ENCODE measurements at places on chromosomes 7 and 10.

- no peak for DNase-seq
These were observed 48.7 kb upstream of the ZMIZ1 start for GRCh38 chr10:79020015-79020491.

DNA sequence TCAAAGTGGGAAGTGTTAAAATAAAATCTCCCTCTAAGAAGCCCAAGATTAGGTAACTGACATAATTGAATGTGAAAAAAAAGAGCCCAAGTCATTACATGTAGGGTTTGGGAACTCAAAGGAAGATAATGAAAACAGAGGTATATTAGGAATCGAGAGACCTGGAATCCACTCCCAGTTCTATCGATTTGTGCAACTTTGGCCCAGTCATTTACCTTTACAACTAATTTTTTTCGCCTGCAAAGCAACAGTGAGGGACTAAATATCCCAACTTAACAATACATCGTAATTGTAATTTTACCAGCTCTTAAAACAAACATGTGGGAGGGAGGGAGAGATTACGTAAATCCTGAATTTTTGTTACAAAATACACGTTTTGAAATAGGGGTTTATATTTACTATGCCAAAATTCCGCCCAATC is 1.4 kb downstream of the MINDY3 start:
- DNase-seq = no peak

GRCh38 chr10:132541129-132541528 is 3.5 kb downstream of the INPP5A start:
- no peak for DNase-seq

GRCh38 chr10:94143261-94143660 is 149.5 kb downstream of the PLCE1 start:
- no peak for DNase-seq

- no peak for DNase-seq
These were observed 54.7 kb downstream of the STEAP1B start for GRCh38 chr7:22445140-22445743.

- DNase-seq = no peak
These were observed 542.0 kb downstream of the TNS3 start for GRCh38 chr7:47039904-47040303.

DNA sequence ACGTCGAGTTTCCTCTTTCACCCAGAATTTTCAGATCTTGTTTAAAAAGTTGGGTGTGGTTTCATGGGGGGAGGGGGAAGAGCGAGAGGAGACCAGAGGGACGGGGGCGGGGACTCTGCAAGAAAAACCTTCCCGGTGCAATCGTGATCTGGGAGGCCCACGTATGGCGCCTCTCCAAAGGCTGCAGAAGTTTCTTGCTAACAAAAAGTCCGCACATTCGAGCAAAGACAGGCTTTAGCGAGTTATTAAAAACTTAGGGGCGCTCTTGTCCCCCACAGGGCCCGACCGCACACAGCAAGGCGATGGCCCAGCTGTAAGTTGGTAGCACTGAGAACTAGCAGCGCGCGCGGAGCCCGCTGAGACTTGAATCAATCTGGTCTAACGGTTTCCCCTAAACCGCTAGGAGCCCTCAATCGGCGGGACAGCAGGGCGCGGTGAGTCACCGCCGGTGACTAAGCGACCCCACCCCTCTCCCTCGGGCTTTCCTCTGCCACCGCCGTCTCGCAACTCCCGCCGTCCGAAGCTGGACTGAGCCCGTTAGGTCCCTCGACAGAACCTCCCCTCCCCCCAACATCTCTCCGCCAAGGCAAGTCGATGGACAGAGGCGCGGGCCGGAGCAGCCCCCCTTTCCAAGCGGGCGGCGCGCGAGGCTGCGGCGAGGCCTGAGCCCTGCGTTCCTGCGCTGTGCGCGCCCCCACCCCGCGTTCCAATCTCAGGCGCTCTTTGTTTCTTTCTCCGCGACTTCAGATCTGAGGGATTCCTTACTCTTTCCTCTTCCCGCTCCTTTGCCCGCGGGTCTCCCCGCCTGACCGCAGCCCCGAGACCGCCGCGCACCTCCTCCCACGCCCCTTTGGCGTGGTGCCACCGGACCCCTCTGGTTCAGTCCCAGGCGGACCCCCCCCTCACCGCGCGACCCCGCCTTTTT is at the start of gene VIM:
VIM (plus strand) TSS at position 151 of the 925 bp plus-strand sequence. CDS start 1,182 bp downstream, outside the sequence.
- DNase-seq = peak; percentile 93

DNA sequence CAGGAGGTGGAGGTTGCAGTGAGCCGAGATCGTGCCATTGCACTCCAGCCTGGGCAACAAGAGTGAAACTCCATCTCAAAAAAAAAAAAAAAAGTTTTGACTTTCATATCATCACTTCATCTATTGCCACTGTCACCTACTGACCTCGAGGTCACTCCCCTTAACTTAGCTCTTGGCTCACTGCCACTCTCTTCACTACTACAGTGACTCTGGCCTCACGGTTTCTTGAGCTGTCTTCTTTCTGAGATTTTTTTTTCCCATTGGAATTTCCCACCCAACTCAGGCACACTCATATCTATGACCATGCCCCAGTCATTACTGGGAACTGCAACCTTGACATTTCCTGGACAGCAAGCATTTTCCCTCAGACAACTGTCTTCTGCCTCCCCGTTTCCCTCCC is 42.6 kb upstream of the C7orf33 start:
- no peak for DNase-seq

DNA sequence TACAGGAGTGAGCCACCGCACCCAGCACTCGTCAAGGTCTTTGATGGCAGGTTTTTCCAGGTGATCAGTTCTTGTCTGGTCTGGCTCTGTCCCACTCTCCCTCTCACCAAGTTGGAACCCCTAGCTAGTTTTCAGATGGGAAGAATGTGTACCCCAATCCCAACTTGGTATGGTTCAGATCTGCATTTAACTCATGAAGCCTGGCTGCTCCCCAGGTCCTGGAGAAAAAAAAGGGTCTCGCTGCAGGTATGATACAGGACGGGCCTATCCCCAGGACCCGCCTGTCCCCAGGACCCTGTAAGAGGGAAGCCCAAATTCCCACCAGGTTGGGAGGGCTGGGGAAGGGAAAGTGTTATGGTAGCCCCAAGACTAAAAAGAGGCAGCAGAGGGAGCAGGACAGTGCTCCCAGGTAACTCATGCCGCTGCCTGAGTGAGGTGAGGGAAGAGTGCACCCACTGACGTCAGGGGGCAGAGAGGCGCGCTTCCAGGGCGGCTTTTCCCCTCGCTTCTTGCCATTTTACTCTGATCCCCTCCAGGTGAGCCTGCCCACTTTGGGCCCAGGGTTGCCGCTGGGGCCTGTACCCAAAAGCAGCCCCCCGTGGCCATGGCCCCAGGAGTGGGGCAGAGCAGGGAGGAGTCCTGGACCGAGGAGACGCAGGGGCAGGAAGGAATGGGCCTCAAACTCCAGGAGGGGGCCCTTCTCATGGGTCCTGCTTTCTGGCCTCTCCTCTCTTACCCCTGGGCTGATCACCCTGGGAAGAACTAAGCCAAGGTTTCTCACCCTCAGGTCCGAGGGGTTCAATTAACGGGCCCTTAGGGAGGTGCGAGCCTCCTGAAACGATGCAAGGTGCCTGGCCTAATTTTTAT is 36.4 kb upstream of the SRRM3 start:
- DNase-seq = no peak

DNA sequence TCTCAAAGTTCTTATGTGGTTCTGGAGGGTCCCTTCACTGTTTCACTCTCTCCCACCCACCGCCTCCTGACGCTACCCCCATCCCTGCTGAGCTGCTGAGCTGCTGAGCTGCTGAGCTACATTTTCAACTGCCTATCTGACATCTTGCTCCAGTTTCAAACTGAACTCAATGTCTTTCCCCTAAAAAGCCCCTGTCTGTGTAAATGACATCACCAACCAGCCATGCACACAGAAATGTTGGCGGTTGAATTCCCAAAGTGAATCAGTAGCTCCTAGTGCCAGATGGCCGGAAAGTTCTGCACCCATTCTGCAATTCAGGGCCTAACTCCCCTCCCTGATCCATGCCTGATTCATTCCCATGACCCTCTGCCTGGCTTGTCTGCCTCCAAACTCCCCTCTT is 71.2 kb downstream of the WNT2 start:
- DNase-seq = no peak

- no peak for DNase-seq
These were observed 117.3 kb downstream of the HIPK2 start for GRCh38 chr7:139660317-139661042.

GRCh38 chr10:108275895-108276685 is 1111.6 kb upstream of the SORCS1 start:
- DNase-seq = no peak

DNA sequence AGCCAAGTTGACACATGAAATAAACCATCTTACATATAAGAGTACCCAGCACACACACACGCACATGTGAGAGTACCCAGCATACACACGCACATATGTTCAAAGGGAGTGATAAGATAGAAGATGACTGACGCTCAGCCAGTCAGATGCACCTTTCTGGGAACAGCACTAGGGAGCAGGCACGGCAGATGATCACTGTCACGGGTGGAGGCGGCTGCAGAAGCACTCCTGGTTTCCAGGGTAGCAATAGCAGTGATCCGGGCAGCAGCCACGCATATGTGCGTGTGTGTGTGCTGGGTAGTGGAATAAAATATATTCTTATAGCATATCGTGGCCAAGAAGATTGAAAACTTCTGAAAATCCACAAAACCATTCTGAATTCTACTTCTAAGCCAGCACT is 85.8 kb upstream of the NAMPT start:
- no peak for DNase-seq

- no peak for DNase-seq
These were observed 203.5 kb downstream of the RNLS start for GRCh38 chr10:88379575-88379974.

- DNase-seq = no peak
These were observed 78.1 kb upstream of the PRR15 start for GRCh38 chr7:29485339-29486190.

GRCh38 chr10:7937315-7937945 is 117.1 kb upstream of the GATA3 start:
- DNase-seq = no peak

GRCh38 chr10:116385994-116386809 is 41.4 kb upstream of the PNLIPRP3 start:
- DNase-seq = no peak

GRCh38 chr10:20257422-20257821 is 441.2 kb downstream of the PLXDC2 start:
- DNase-seq = no peak

- no peak for DNase-seq
These were observed 6.0 kb upstream of the FAM170B start for GRCh38 chr10:49139846-49140195.

DNA sequence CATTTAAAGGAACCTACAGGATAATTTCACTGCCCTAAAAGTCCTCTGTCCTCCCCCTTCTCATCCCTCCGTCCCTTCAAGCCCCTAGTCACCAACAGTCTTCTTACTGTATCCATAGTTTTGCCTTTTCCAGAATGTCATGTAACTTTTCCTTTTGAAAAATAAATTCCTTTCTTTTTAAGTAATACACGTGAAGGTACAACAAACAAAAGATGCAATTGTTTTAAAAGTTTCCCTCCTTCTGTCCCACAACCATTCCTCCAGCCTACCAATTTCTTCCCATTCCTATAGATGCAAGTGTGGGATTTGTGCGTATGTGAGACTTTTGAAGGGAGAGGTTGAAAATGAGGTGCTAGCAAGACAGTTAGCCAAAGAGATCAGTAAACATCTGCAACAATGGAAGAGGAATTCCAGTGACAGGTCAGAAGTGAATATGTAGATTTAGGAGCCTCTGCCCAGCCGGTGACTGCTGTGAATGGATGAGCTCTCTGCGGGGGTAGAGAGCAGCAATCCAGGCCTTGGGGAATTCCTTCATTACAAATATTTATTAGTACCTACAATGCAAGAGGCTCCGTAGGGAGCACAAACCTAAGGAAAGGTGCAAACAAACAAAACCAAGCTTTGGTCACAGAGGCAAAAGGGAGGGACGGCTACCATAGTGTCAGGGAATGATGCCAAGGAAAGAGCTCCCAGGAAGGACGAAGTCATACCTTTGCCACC is 243.6 kb downstream of the SKIDA1 start:
- DNase-seq = no peak

GRCh38 chr7:88127637-88128290 is 92.1 kb downstream of the SRI start:
- no peak for DNase-seq

- no peak for DNase-seq
These were observed 347.1 kb upstream of the NRP1 start for GRCh38 chr10:33681595-33681994.

- no peak for DNase-seq
These were observed 91.1 kb upstream of the MGMT start for GRCh38 chr10:129375912-129376311.

DNA sequence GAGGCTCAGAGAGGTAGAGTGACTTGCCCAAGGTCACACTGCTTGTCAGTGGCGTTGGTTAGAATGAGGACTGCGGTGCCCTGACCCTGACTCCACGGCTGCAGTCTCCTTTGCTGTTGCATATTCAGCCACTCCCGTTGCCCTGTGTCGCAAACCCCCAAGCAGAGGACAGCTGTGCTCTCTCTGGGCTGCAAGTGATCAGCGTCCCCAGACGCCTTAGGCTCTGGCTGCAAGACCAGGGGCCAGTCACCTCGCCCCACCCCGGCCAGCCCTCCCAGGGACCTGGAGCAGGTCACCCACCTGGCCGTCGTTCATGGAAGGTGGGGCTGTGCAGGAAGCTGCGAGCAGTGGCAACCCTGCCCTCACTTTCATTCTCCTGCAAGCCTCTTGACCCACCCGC is 51.7 kb upstream of the NANOS1 start:
- DNase-seq = no peak

- DNase-seq = no peak
These were observed 176.6 kb downstream of the CTNNA3 start for GRCh38 chr10:67519434-67519833.

GRCh38 chr10:60353519-60354258 is 36.0 kb downstream of the ANK3 start:
- DNase-seq = no peak

DNA sequence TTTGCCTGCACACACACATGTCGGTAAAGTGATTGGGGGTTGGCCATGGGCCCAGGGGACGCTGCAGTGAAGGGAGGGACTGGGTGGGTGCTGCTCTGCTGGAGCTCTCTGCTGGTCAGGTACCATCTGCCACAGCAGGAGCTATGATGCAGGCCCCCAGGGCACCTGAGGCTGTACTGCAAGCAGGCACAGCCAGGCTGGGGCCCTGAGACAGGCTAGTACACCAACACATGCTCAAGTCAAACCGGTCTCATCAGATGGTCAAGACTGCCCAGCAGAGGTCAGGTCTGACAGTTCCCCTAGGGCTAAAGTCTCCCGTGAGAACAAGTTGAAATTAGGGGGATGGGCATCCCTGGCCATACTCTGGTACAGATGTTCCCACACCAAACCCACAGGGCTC is 118.3 kb upstream of the THSD7A start:
- no peak for DNase-seq

DNA sequence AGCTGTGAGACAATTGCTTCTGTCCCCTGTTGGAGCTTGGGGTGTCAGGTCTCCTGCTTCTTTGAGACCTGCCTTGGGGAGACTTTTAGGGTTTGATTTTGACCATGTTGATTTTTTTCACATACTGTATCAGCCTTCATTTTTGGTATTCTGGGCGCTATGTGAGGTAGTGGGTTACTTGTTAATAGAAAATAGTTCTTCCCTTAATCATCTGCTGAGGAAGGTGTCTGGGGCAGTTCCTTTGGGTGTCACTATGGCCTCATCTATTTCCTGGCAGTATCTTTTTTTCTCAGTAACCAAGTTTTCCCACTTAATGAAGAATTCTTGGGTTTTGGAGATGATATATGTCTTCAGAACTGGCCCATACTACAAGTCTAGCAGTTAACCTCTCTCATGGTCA is 4.6 kb upstream of the NOLC1 start:
- DNase-seq = no peak
